ENCODE measurements at places on chromosomes 4 and X.

- no peak for DNase-seq
Measured at GRCh38 chrX:87067795-87068369, 449.7 kb upstream of the KLHL4 start.

GRCh38 chrX:46209037-46209436, 336.2 kb downstream of the ZNF674 start:
- DNase-seq, result no peak

GRCh38 chrX:15953801-15954200, 99.2 kb upstream of the AP1S2 start:
- no peak for DNase-seq

DNA sequence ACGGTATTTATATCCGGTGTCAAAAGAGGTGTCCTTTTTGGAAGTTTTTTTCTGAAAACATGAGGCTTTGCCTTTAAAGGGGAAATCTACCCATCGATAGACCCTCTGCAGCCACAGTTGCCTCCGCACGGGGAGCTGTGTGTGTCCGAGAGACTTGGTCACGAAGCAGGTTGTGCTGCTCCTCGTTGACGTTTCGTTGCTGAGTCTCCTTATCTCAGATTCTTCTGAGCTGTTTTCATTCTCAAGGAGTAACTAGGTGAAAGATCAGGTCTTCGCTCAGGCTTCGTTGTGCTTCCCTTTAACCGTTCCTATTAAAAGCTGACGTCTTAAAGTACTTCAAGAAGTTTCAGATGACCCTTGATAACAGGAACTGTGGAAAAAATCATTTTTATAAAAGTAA, 23.8 kb downstream of the TRMT44 start:
- no peak for DNase-seq

GRCh38 chr4:15451866-15452765, 17.6 kb upstream of the CC2D2A start:
- DNase-seq, result no peak

DNA sequence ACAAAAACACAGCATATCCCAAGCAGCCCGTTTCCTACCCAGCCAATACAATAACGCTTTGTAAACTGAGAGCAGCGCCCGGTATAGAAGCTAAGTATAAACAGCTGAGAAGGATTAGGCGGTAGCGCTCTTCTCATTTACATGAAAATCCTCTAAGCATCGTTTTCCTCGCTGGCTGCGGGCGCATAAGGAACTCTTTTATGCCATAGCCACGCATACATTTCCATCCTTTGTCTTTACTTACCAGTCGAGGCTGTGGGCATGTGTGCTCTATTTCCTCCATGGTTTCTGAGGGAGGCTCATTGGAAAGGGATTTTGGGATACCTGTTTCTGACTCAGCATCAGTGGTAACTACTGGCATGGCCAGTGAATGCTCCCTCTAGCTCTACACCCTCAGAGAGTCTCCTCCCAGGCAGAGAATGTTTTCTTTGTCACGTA, 383 bp downstream of the PCYT1B start:
- no peak for DNase-seq

GRCh38 chr4:1600811-1601532, 83.1 kb downstream of the FAM53A start:
- no peak for DNase-seq

DNA sequence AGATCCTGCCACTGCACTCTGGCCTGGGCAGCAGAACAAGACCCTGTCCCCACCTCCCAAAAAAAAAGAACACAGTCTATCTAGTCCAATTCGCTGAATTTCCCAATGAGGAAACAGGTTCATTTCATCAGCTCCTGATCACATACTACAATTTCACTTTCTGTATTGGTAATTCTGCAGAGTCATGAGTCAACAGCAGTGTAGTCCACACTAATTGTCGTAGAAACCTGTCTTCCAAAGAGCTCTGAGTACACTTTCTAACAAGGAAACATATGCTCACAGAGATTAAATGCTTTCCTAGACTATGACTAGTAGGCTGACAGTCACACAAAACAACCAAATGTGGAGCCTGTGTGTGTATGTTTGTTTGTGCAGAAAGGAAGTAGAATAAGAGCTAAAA, 91.9 kb downstream of the GPC4 start:
- DNase-seq, result no peak

DNA sequence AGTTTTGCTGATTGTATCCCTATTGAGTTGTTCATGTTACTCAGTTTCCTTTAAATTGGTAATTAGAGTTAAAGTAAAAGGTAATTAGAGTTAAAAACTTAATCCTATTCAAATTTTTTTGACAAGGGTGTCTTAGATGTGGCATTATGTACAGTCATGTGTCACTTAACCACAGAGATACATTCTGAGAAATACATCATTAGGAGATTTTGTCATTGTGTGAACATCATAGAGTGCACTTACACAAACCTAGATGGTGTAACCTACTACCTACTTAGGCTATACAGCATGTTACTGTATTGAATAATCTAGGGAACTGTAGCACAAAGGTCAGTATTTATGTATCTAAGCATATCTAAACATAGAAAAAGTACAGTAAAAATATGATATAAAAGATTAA, 39.2 kb downstream of the BEX3 start:
- DNase-seq, result no peak

DNA sequence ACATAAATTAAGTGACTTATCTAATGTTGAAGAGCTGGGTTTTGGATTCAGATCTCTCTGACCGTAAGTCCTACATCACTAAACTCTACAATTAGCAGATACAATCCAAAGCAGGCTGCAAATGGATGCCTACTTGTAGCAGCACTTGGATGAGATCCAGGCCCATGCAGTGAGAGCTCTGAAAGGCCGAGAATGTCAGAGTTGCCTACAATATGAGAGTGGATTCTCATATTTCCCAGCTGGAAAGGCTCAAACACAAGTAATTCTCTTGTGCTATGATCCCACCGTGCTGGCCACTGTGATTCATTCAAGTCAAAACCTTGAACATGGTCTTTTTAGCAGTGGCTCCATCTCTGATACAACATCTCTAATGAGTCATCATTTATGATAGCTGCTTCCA, 125.4 kb upstream of the CHRDL1 start:
- DNase-seq, result no peak
